ENCODE measurements at places on chromosomes 4 and X. TPM values are rescaled to one million over a fixed set of nuclear protein-coding genes. Genes with fewer than 3 reads are reported as not detected.

DNA sequence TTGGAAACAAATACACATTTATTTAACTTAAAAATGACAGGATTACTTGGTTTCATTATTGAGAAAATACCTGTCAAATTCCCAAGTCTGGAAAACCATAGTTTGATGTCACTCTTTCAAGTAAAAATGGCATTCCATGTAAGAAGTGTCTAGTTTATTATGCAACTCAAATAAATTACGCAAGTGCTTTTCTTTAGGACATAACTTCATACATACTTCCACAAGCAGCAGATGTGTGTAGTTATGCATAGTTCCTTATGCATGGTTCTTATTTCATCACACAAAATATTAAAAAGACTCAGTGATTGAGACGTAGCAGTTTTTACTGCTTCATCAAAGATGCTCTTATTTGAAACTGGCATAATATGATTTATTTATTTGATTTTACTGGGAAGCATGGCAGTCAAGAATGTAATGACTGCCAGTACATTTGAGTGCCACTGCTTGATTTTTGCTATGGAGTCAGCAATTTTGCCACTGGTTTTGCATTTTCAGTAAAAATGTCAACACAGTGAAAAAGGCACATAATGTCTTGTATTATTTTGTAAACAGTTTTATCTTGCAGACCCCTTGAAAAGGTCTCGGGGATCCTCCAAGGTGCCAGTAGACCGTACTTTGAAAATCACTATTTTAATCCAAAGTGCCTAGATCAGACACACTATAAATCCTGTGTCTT, 62.1 kb downstream of the CLCN3 start:
- DNase-seq, result no peak

- DNase-seq, result no peak
Measured at GRCh38 chr4:99998062-99998867, 48.2 kb upstream of the H2AZ1 start.

DNA sequence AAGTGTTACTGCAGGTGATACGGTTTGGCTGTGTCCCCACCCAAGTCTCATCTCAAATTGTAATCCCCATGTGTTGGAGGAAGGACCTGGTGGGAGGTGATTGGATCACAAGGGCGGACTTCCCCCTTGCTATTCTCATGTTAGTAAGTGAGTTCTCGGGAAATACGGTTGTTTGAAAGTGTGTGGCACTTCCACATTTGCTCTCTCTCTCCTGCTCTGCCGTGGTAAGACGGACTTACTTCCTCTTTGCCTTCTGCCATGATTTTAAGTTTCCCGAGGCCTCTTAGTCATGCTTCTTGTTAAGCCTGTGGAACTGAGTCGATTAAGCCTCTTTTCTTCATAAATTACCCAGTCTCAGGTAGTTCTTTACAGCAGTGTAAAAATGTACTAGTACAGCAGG, 65.2 kb upstream of the SLC7A11 start:
- no peak for DNase-seq

Gene GPRASP3
- polyA plus RNA-seq, result 4.4 TPM

Data from urinary bladder (tissue), 4 donors.